ENCODE measurements at places on chromosomes 1 and 21. TPM values are rescaled to one million over a fixed set of nuclear protein-coding genes. Genes with fewer than 3 reads are reported as not detected.

DNA sequence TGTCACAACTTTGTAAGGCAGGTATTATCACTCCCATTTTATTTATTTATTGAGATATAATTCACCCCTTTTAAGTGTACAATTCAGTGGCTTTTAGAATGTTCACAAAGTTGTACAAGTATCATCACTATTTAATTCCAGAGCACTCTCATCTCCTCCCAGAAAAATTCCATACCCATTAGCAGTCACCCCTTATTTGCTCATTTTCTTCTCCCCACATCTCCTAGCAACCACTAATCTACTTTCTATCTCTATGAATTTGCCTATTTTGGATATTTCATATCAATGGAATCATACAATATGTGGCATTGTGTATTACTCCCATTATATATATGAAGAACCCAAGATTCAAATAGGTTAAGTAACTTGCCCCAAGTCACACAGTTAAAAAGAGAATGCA is 7.0 kb downstream of the DSTYK start:
- peak; percentile 68 for DNase-seq

- no peak for DNase-seq
These were observed 22.4 kb downstream of the PRCC start for GRCh38 chr1:156789621-156790318.

GRCh38 chr21:34183331-34183928 is 110.1 kb downstream of the MRPS6 start:
- DNase-seq, result no peak

DNA sequence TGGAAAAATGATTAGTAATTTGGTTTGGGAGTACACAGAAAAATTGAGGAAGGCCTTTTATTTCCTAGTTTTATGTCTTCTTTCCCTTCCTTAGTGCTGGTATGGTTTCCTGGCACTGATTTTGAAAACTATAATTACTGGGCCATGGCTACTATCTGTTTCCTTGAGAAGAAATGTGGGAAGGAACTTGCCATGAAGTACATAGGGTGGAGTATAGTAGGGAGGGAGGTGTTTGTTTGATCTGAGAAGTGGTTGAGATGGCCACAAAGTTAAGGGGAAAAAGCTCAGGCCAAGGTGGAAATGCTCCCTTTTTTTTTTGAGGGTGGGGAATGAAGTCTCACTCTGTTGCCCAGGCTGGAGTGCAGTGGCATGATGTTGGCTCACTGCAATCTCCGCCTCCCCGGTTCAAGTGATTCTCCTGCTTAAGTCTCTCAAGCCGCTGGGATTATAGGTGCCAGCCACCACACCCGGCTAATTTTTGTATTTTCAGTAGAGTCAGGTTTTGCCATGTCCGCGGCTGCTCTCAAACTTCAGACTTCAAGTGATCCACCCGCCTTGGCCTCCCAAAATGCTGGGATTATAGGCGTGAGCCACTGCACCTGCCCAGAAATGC is 11.3 kb downstream of the HJV start:
- no peak for DNase-seq

The IL20 gene
- not detected for total RNA-seq

The TMPRSS2 gene
- total RNA-seq, result not detected

The DCST1 gene
- total RNA-seq, result not detected

- DNase-seq, result no peak
These were observed 13.6 kb upstream of the RGS4 start for GRCh38 chr1:163055531-163055930.

DNA sequence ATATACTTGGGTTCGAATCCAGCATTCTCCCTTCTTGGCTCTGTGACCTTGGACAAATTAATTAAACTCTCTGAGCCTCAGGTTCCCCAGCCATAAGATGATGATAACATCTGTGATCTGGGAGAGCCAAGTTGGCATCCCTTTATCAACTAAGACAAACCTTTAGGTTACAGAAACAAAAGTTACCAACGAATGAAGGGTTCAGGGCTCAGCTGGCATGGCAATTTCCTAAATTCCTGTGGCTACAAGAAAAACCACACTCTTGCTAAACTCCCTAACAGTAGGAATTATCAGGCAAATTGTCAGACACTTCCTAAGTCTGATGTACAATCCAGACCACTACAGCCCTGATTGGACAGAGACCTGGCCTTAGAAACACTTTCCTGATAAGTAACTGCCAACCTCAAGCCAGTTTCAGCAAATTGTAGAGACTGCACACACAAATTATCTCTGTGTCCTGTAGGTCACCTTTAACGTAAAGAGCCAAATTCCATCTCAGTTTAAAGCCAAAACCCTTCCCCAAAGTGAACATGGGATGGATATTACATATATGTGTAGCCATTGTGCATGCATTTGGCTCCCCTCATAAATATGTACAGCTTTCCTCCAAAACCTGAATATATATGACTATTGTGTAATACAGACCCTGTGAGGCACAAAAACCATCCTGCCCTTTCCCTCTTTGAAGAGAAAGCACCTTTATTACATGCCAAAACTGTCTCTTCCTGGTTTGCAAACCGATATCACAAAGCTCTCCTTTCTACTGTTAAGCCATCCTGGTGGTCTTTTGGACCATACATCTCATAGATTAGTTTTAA is 39.5 kb upstream of the EDARADD start:
- no peak for DNase-seq

All from HFFc6 (cell line).